ENCODE measurements at places on chromosomes 3 and 15.

DNA sequence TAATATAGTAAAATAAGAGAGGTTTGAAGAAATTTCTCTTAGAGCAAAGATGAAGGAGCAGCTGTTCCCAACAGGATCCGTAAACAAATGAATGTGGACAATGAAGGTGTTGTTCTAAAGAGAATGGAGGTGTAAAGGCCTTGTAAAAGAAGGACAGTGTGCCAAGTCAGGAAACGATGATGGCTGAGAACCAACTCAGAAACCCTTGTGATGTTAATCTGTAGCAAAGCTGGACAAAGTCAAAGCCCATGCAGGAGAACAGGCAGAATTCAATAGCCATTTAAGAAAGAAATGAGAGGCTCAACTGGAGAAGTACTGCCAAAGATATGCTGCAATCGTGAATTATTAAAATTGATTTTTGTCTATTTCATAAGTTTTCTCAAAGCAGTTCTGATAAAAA is 192.2 kb downstream of the MBNL1 start:
- no peak for DNase-seq

DNA sequence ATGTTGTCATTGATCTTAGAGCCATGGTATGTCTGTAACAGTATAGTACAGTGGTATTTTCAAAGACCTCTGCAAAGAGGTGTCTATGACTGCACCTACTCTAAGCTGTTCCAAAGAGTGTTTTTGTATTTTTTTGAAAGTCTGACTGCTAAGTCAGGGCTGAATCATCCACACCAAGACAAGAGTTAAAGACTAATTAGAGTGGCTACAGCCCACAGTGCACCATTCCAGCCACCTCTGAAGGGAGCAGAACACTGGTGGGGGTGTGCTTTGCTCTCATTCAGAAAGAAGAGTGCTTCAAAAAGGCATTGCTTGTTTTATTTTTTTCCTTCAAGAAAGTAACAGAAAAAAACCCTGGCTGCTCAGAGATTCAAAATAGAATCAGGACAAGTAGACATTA is 301.4 kb downstream of the GABRG3 start:
- no peak for DNase-seq

- no peak for DNase-seq
Measured at GRCh38 chr15:101805605-101806345, 2.5 kb downstream of the OR4F6 start.

- peak; percentile 34 for DNase-seq
Measured at GRCh38 chr3:152398495-152398894, 129.8 kb downstream of the MBNL1 start.

GRCh38 chr3:26920646-26921478 is 298.3 kb downstream of the LRRC3B start:
- DNase-seq = no peak

DNA sequence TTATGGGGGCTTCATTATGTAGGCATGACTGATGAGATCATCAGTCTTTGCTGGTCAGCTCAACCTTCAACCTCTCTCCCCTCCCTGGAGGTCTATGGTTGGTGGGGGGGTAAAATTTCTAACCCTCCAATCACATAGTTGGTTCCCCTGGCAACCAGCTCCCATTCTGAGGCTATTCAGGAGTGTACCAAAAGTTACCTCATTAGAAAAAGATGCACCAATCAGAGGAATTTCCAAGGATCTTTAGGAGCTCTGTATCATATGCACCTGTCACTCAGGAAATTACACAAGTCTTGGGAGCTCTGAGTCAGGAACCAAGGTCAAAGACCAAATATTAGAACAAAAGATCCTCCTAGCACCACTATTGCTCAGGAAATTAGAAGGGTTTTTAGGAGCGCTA is 21.4 kb upstream of the LEO1 start:
- DNase-seq = peak; percentile 19

DNA sequence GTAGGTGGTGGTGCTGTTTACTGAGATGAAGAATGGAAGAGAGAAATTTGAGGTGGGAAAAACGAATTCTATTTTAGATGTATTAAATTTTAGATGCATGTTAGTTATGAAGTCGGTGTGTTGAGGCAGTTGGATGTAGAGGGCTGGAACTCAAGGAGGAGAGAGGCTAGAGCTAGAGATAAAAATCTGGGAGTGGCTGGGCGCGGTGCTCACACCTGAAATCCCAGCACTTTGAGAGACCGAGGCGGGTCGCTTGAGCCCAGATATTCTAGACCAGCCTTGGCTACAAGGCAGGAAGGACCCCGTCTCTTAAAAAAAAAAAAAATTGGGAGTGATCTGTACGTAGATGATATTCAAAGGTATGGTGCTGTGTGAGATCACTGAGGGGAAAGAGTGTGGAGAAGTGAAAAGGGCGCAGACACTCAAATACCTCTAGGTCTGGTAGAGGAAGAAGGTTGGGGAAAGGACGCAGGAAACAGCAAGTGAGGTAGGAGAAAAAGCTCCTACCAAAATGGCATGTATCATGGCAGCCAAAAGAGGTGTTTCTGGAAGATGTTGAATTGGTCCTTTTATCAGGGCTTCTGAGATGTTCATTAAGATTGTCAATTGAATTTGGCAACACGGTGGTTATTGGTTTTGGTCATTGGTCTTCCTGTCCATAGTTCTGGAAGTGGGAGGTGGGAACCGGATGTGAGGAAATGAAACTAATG is 1.8 kb downstream of the YEATS2 start:
- no peak for DNase-seq

- peak; percentile 18 for DNase-seq
Measured at GRCh38 chr15:34064438-34064837, 25.4 kb upstream of the AVEN start.

- no peak for DNase-seq
Measured at GRCh38 chr15:80823995-80824394, 44.8 kb downstream of the CEMIP start.

GRCh38 chr3:128495435-128495970 is 2.5 kb upstream of the GATA2 start:
- no peak for DNase-seq

DNA sequence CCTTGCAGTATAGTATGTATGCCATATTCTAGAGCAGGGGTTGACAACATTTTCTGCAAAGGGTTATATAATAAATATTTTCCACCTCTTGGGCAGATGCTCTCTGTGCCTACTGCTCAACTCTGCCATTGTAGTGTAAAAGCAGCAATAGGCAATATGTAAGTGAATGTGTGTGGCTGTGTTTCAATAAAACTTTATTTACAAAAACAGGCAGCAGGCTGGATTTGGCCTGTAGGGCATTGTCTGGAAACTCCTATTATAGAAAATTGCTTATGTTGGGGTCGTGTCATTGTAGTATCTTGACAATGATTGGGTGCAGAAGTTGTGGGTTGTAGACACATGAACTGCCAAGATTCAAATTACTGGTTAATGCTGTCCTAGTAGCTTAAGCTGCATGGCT is 153.6 kb upstream of the CNTN3 start:
- DNase-seq = no peak

DNA sequence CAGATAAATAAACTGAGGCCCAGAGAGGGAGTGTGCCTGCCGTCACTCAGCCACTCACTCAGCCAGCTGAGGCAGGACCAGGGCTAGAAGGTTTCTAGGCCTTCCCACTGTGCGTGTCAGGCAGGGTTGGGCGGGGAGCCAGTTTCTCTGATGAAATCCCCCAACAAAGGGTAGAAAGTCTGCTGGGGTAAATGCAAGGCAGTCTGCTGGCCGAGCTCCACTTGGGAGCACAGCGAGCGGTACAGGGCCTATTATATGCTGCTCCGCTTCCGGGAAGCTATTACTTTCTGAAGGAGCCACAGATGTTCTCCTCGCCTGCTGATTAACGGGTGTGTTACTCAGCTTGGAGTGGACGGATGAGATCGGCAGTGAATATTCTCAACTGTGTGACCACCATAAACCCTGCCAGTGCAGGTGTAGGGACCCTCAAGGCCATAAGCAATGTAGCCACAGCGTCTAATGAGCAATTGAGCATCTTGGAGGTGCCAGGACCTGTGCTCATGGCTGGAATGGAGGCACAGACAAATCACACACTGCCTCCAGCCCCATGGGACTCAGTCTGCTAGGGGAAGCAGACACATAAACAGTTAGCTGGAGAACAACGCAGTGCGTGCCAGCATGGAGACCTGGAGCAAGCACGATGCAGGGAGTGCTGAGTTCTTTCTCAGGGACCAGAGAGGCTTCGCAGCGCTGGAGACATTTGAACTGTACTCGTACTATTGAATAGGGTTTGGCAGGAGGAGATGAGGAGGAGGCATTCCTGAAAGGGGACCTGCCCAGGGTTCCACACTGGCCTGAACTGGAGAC is 42.1 kb downstream of the CORO2B start:
- DNase-seq = peak; percentile 99

DNA sequence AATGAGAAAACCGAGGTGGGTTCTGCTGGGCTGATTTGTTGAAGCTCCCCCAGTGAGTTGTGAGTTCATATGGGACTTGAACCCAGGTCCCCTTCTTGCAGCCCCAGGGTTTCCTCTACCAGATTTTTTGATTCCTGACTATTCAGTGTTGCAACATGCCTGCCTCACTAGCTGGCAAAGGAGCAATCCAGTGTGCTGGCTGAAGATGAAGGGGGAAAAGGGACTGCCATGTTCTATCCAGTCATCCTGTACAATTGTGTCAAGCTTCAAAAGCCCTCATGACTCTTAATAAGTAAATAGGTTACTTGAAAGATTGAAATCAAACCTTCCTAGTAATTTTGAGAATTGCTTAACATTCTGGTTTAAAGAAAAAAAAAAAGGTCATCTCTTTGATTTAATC is 211.5 kb upstream of the TP63 start:
- no peak for DNase-seq

DNA sequence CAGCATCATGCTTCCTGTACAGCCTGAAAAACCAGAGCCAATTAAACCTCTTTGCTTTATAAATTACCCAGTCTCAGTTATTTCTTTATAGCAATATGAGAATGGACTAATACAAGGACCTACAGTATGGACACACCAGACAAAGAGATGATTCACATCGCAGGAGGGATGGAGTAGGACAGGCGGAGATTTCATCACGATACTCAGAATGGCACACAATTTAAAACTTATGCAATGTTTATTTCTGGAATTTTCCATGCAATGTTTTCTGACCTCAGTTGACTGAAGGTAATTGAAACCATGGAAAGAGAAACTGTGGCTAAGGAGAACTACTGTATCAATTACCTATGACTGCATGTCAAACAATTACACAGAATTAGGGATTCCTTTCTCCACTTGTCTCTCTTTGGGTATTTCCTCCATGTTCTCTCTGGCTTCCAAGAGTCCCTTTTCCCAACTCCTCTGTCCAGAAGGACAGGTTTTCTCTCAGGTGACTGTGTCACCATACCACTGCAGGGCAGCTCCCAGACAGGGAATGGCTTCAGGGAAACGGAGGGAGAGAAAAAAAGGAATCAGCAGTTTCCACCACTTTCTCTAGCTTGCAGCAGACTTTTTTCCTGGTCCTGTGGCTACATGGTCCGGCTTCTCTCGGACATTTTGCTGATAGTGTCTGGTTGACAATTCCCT is 3.0 kb upstream of the ANO10 start:
- no peak for DNase-seq

- peak; percentile 95 for DNase-seq
Measured at GRCh38 chr3:178078953-178079352, 457.3 kb upstream of the KCNMB2 start.

GRCh38 chr3:19931767-19932188 is 2.2 kb downstream of the EFHB start:
- DNase-seq = peak; percentile 9

- no peak for DNase-seq
Measured at GRCh38 chr15:69395991-69396390, 18.2 kb upstream of the KIF23 start.

- DNase-seq = no peak
Measured at GRCh38 chr15:46607077-46607476, 972.2 kb downstream of the SQOR start.

DNA sequence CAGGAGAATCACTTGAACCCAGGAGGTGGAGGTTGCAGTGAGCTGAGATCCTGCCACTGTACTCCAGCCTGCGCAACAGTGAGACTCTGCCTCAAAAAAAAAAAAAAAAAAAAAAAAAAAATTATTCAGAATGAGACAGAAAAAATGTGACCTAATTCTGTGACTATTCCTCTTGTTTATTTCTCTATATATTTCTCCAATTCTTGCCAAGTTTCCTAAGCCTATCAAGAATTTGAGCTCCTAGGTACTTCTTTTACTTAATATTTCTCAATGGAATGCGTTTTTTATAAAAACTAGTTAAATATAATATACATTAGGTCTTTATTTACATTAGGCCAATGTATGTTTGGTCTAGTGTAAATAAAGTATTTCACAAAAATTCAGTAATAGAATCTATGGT is 86.8 kb downstream of the NAALADL2 start:
- DNase-seq = no peak

DNA sequence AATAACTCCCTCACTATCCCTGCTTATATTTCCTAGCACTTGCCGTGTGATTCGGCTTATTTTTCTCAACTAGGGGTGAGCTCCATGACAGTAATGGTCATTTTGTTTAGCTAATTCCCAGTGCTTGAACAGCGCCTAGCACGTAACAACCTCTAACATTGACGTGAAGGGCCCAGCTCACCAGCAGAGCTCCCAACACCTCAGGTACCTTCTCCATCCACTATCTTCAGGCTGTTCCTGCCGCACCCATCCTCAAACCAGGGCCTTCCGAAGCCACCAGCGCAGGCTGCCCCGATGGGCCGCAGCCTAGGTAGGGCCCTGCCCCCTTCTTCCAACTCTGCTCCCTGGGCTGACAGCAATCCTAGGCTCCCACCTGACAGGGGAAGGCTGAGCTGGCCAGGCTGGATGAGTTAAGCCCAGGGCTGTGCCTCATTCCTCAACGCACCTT is 751 bp upstream of the RPS17 start:
- no peak for DNase-seq

DNA sequence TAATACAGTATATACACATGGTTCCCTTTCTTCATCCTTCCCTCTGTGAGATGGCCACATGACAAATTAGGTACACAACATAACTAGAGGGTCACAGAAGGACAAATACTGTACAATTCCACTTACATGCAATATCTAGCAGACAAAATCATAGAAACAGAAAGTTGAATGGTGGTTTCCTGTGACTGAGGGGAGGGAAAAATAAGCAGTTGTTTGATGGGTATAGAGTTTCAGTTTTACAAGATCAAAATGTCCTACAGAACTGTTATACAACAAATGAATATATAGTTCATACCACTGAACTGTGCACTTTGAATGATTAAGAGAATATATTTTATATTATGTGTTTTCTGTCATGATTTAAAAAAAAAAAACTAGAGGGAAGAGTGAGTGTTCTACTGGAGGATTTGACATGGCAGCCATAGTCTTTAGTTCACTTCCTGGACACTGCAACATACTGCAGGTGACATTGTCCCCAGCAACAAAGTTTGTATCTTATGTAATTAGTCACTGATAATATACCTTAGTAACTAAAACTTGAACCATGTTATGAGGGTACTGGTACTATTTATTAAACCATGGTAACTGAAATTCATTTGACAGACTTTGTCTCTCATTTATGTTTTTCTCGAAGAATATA is 37.2 kb downstream of the CCDC54 start:
- DNase-seq = no peak

DNA sequence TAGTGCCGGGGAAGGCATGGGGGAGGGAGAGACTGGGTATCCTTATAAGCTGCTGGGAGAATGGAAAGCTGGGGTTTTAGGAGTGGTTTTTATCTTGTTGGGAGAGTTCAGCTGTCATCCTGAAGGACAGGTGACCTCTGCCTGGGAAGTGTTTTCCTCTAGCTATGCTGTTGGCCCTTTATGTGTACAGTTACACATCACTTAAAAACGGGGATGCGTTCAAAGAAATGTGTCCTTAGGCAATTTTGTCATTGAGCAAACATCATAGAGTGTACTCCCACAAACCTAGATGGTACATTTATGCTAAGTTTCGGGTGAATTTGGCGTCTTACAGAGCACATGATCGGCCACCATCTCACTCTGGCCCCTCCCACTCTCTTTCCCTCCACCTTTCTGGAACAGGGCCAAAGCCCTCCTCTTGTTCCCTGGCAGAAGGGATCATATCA is 164.3 kb upstream of the NUDT16 start:
- peak; percentile 66 for DNase-seq

All from cardiac fibroblast (primary cell).